Activated T-cell treated with anti-CD3 and anti-CD28 coated beads for 24 hours (primary cell): ENCODE measurements at places on chromosomes 1 and 21.

GRCh38 chr1:56557746-56558145 is 21.6 kb downstream of the PLPP3 start:
- DNase-seq = no peak

GRCh38 chr1:170929412-170929834 is 5.9 kb upstream of the MROH9 start:
- no peak for DNase-seq

DNA sequence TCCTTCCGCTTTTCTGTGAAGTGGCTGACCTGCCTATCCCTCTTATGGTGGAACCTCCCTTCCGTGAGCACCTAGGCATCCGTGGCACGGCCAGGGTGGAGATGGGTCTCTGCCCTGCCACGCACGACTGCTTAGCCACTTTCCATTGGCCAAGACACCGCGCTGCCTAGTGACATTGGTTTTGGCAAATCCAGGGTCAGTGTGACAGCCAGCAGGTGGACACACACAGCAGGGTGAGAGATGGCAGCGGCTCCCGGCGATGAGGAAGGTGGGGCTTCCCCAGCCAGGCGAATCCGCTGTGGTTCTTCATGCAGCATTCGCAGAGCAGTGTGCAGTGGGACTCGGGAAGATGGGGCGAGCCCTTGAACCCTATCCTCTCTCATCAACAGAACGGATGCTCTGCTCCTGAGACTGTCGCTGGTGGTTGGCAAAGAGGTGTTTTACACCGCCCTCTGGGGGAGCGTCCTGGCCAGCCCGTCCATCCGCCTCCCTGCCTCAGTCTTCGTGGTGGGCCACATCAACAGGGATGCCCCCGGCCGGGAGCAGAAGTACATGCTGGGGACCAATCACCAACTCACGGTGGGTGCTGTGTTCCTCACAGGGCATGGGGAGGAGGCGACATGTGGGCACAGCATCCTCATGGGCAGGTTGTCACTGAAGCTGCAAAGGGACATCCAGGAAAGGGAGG is 51.8 kb downstream of the DOP1B start:
- no peak for DNase-seq

GRCh38 chr1:87556326-87556725 is 227.6 kb downstream of the LMO4 start:
- no peak for DNase-seq

GRCh38 chr1:67436511-67437055 is 6.4 kb upstream of the SERBP1 start:
- no peak for DNase-seq

DNA sequence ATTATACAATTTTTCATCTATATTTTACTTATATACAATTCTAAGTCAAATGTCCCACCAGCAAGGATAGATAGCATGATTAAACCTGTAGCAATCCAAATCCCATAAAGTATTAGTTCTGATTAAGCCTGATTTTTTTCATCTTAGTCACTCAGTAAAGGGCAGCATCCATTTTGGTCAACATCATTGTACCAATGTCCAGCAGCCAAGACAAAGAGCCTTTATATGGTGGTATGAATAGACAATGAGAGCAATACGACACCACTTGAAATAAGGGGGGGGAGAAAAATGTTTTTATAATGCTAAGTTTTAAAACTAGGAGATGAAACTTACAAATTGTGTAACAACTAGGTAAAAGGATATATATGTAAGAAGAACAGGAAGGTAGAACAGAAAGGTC is 7.4 kb downstream of the ZNF644 start:
- no peak for DNase-seq
